ENCODE measurements at places on chromosomes 2 and 18.

GRCh38 chr2:187207126-187207525 lies 240.9 kb downstream of the CALCRL start:
- DNase-seq, result no peak

DNA sequence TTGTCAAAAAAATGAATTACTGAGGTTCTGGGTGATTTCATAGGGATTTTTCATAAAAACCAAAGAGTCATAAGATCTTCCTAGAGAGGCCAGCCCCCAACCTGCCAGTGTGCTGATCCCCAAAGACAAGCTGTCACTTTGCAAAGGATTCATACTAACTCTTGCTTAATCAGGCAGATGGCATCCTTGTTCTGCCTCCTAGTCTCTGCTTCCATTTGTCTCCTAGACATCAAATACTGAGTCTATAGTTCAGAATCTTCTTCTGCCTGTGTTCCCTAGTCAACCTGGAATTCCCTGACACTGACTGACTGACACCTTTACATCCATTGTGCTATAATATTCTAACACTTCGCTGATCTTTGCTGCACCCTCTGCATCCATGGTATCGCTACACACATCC lies 84.9 kb downstream of the SLC8A1 start:
- no peak for DNase-seq

- DNase-seq, result peak; percentile 21
These were observed 87.8 kb upstream of the RBMS1 start for GRCh38 chr2:160581448-160581847.

DNA sequence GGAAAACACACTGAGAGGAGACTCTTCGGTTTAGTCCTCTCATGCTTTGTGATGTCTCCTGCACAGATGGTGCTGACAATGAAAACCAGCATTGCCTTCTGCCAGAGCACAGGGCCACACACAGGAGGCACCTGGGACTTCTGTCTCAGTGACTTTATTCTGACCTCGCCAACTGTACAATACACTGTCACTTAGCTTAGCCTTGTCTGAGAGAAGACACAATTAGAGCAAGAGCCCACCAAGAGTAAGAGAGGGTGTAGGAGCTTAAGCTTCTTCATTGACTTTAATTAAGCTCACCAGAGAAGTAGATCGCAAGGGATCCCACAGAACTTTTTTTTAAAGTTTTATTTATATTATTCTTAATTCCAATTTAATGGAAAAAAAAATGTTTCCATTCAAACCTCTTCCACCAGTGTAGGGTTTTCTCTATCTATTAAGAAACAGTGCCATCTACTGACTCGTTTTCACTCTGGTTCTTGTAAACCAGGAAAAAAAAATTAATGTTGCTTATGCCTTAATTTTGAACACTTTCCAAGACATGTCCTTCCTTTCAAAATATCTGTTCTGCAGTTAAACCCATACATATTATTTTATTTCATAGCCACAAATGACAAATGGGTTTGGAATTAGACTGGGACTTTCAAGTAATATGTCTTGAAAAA lies 42.4 kb upstream of the DDX18 start:
- DNase-seq, result peak; percentile 80

GRCh38 chr2:139359818-139360217 lies 579.6 kb upstream of the NXPH2 start:
- DNase-seq, result no peak

GRCh38 chr2:12302140-12302539 lies 414.6 kb upstream of the TRIB2 start:
- DNase-seq, result no peak

- no peak for DNase-seq
These were observed 10.7 kb downstream of the PIK3C3 start for GRCh38 chr18:41965634-41966255.

DNA sequence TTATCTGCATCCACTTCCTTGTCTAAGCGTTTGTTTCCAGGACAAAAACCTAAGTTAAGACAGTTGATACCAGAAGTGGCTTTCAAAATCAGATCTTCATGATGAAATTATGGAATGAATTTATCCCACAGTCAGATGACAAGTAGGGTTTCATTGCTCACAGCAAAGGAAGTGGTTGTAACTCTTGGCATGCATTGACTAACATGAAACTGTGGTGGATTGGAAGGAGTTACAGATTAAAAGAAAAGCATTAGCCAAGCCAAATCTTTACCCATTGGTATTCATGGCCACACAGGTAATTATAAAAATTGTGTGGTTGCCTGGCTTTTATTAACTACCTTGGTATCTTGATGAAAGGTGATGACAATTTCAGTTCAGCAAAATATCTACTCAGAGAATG lies 438.0 kb upstream of the NXPH2 start:
- no peak for DNase-seq

DNA sequence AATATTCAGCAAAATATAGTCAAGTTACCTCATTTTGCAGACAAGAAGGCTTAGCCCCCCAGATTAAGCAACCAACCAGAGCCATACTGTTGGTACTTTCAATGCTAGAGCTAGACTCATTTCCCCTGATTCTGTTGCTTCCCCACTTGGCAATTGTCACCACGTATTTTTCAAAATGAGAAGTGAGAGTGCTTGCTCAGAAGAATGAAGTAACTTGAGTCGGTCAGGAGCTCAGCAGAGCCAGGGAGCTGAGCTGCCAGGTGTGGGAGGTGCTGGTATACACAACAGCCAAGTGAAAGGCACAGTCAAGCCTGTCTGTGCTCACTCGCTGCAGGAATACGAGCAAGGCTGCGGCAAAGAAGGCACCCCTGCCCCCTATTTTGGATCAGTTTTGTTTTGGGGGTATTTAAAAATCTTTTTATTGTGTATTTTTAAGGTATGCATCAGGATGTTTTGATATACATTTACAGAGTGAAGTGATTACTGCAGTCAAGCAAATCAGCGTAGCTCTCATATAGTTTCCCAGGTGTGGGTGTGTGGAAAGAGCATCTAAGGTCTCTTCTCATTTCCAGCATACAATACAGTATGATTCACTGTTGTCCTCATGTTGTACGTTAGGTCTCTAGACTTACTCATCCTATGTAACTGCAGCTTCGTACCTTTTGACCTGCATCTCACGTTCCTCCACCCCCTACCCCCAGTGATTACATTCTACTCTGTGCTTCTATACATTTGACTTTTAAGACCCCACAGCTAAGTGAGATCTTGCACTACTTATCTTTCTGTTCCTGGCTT lies 62.4 kb downstream of the MRPS9 start:
- DNase-seq, result no peak

GRCh38 chr2:104431701-104432121 lies 422.2 kb upstream of the POU3F3 start:
- no peak for DNase-seq

DNA sequence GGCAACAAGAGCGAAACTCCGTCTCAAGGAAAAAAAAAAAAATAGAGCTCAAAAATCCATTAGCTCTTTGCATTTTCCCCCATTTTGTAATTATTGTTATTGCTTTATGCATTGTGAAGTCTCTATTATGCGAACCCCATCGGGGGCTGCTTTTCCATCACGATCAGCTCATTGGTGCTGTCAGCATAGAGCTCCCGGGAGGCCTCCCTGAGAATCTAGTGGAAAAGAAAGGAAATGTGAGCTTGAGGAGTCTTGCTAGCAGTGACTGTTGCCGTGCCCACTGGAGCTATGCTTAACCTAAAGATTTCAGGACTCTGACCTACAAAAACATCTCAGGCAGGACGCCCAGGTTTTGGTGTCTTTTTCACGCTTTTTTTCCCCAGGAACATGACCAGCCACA lies 102.6 kb upstream of the NDUFV2 start:
- no peak for DNase-seq

DNA sequence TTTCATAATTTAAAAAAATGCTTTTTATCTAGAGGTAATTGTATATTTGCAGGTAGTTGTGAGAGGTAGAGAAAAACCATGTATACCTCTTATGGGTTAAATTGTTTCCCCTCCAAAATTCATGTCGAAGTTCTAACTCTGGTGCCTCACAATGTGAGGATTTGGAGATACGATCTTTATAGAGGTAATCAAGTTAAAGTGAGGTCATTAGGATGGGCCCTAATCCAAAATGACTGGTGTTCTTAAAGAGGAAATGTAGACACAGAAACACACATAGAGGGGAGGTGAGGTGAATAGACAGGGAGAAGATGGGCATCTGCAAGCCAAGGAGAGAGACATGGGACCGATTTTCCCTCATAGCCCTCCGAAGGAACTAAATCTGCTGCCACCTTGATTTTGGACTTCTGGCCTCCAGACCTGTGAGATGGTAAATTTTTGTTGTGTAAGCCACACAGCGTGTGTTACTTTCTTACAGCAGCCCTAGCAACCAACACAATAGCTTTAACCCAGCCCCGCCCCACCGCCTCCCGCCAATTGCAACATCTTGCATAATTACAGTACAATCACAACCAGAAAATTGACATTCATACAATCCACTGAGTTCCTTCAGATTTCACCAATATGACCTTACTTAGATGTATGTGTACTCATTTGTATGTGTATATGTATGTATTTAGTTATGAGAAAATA lies 208.9 kb downstream of the MIB1 start:
- DNase-seq, result no peak

DNA sequence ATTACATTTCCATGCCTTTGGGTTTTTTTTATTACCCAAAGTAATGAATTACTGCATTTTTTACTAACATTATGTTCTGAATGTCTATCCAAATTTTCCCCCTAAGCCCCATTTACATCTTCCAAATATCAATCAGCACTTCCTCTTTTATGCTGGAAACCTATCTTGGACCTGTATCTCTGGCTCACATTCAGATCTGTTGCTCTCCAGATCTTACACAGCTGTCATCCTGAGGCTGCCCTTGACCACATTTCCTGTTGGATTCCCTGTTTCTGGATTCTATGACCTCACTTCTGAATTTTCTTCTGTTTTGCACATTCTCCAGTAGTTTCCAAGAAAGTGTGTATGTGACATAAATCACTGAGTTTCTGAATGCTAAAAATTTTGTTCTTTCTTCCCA lies 146.7 kb downstream of the PDE1A start:
- no peak for DNase-seq

DNA sequence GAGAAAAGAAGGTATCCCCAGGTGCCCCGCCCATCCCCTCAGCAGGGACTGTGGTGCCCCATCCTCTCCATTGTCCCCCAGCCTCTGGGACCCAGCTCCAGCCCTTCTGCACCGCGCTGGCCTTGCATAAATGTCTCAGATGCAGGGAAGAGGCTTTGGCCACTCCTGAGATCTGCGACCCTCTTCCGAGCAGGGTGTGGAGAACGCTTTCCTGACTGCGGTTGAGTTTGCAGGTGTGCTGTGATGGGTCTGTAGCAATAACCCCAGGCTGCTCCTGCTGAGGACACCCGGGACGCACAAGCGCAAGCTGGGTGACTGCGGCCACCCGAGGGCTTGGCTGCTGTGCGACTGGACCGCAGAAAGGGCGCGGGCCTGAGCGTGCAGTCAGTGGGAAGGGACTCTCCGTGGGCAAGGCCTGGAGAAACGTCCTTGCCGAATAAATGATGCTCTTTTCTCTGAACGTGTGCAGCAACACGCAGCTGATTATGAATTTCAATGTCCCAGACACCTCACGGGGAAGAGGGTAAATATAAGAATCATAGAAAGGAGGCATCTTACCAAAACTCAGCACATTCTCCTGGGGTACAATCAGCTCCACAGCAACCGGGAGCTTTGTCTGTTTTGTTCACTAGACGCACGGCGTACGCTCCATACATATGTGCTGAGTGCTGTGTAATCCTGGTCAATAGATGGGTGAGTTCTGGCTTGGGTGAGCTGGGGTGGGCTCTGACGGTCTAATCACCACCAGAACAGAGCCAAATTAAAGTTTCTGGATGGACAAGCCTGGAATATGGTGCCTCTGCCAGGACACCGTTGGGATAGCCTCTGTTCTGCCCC lies 67.5 kb upstream of the ZNF516 start:
- DNase-seq, result no peak

- DNase-seq, result no peak
These were observed 37.7 kb downstream of the ANKRD12 start for GRCh38 chr18:9174302-9174701.

DNA sequence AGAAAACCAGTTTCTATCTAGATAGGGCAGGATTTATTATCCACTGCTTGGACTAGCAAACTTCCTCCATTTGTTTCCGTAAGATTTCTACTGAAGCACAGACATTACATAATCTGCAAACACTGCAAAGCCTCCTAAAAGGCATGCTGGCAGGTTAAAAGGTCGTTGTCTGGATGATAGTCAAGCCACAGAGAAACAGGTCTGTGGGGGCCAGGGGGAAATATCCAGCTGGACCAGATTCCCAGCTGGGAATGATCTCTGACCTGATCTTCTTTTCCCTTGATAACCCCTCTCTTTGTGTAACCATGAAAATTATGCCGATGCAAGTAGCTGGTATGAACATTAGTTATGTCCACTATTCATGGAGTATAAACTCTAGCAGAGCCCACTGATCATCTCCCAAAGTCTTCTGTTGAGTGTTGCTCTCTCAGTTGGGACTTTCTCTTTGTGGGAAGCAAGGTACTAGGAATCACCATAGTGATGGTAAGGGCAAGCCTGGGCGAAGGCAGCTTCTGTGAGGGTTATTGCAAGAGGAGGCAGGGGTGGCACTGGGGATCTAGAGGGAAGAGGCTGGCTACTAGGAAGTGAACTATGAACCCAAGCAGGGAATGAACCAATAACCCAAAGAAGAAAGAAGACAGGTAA lies 61.3 kb downstream of the GDF7 start:
- no peak for DNase-seq

GRCh38 chr2:73386342-73386868 lies 769 bp downstream of the ALMS1 start:
- no peak for DNase-seq

Measured in DMS53 (cell line).